ENCODE measurements at places on chromosomes 5 and 9. TPM values are rescaled to one million over a fixed set of nuclear protein-coding genes. Genes with fewer than 3 reads are reported as not detected.

NIPAL4 gene
- not detected for total RNA-seq

CERCAM gene
- 144 TPM for total RNA-seq

TLX3 gene
- not detected for total RNA-seq

PDCD1LG2 gene
- 4.7 TPM for total RNA-seq

ANKRD34B gene
- not detected for total RNA-seq

PCDHGC5 gene
- total RNA-seq = 1.1 TPM

KCNN2 gene
- total RNA-seq = 0.96 TPM

SLC34A3 gene
- total RNA-seq = not detected

GHR gene
- total RNA-seq = 3.2 TPM
